Activated CD4-positive, alpha-beta T cell treated with anti-CD3 and anti-CD28 coated beads, Interleukin-2, amount 50 U/mL, for 48 hours (primary cell): ENCODE measurements at places on chromosomes 2 and 18.
A peak's percentile ranks its signal among the peaks of the same experiment; 100 is the strongest.

DNA sequence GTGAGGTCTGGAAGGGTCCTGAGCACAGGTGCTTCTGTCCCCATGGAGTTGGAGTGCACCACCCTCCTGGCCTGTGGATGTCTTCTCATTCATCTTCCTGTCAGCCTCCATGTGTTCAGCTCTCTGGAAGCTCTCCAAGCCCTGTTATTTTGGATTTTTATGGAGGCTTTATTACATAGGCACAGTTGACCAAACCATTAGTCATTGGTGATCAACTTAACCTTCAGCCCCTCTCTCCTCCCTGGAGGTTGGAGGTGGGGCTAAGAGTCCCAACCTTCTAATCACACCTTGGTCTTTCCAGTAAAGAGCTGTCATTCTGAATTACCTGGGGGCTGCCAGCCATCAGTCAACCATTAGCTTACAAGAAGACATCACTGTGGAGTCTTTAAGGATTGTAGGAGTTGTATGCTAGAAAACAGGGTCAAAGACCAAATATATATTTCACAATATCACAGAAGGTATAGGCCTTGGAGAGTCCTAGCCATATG, 7.5 kb upstream of the MCFD2 start:
- no peak for DNase-seq

GRCh38 chr2:60424233-60424632, 129.2 kb downstream of the BCL11A start:
- no peak for DNase-seq

DNA sequence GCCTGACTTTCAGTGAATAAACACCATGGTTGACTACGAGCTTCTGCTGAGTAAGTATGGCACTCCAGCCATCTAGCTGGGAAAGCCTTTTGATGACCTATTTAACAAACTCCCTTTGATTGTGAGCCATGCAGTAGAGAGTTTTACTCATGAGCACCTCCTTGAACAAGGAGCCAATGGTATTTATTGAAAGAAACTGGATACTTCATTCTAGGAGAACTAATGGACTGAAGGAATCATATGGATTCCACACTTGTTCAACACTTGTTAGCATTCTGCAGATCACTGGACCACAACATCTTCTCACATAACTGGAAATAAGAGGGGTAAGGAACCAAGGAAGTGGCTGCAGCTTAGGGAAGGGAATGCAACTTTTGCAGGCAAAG, 320.9 kb upstream of the ETAA1 start:
- no peak for DNase-seq

GRCh38 chr2:20062615-20063545, 11.5 kb upstream of the LAPTM4A start:
- DNase-seq, result peak; percentile 10

- DNase-seq, result no peak
These were observed 23.8 kb downstream of the ASB18 start for GRCh38 chr2:236240228-236240990.

DNA sequence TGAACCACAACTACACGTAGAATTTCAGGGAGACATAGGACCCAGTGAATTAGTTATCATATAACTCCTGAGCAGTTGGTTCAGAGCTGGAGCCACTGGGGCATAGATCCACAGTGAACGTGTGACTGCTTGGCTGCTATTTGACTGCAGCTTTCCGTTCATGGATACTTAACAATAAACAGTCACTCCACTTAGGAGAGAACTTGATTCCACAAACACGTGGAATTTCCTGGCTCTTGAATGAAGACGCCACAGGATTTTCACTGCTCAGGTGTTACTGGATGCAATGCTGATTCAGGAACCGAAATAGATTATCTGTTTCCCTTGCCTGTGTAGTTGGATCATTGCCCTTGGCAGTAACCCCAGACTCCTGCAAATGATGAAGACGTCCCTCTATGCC, 679.1 kb upstream of the ZEB2 start:
- no peak for DNase-seq

DNA sequence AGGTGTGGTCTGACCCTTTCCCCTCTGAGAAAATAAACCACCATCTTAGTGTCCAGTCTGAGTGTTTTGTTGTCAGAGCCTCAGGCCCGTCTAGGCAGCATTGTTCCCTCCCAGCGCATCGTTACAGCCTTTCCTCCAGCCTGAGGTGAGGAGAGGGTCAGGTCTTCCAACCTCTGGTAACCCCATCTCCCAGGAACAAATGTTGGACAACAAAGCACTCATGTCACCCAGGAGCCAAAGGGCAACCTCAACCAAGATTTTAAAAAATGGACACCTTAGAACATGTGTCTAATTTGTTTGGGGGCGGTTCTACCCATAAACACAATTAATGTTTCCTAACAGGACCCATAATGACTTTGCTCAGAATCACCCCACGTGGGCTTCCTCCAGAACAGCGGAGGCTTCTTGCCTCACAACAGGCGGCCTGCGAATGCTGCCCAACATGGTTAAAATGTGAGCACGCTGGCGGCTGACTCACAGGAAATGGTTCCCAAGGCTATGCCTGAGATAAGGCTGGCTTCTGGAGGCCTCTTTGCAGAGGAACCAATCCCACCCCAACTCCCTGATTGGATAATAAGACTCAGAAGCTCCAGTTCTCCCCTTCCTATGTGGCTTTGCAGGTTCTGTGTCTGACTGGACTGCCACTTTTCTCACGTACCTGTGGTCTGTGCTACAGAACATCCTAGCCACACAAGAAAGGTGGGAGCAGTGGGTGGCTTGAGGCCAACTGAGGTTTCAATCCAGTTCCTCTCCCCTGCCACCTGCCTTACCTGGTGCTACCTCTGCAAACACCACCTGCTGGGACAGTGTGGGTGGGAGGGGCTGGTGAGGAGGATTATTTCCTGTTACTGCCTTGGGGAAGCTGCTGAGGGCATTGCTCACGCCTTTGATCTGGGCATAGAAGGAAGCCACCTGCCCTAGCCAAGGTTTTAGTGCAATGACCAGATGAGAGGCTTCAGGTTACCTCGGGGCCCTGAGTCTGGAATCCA, 108.8 kb downstream of the B3GNT2 start:
- DNase-seq, result peak; percentile 73

DNA sequence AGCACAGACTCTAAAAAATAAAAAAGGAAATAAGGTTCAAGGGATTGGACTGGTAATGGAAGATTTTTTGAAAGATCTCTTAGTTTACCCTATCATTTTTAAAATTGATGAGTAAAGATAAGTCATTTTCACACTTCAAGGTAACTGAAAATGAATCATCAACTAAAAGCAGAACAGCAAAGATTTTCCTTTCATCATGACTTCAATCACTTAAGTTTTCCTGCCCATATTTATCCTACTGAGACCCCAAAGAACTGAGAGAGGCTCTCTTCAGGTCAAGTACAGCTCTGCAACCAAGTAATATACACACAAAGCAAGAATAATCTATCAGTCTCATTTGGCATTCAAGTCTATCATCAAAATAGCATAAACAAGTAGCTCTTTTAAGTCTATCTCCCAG, 540.7 kb downstream of the METTL4 start:
- no peak for DNase-seq

DNA sequence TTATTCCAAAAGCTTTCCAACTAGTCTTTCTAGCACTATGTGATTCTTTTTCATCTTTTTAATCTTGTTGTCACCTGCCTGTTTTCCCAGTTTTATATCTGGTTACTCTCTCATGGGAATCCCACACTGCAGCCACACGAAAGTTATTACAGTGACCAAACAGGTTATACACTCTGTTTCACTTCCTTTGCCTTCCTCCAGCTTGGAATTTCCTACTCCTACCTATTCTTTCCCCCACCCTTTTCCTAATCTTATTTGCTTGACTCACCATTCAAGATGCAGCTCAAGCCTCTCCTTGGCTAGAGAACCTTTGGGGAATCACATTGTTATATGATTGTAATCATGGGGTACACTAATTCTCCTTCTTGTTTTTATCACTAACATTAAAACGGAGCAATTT, 13.4 kb upstream of the TLK1 start:
- DNase-seq, result no peak

GRCh38 chr2:201360256-201360655, 3.1 kb upstream of the FLACC1 start:
- no peak for DNase-seq

DNA sequence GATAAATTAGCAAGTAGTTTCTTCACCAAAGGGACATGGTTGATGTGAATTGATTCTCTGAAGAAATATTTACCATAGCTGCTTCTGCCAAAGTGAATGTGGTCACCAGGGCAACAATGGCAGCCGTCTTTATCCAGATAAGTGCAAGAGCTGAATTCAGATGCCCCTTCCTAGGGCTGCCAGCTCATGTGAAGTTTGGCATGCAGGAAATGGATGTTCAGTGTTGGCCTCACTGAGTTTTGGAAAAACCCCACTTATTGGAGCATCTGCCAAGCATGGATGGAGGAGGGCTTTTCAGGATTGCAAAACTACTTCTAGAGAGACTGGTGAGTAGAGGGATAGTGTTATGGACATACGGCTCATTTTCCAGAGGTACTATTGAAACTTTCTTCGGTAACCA, 80.8 kb downstream of the FMNL2 start:
- DNase-seq, result no peak

- DNase-seq, result peak; percentile 68
These were observed 46.4 kb upstream of the BZW1 start for GRCh38 chr2:200765139-200765951.

GRCh38 chr2:120012363-120012762, 514 bp upstream of the EPB41L5 start:
- DNase-seq, result no peak

- DNase-seq, result no peak
These were observed 185.4 kb downstream of the INHBB start for GRCh38 chr2:120531365-120531764.

- DNase-seq, result no peak
These were observed 106.0 kb upstream of the CYP1B1 start for GRCh38 chr2:38181806-38182491.

GRCh38 chr18:26863122-26863879, 2.2 kb downstream of the AQP4 start:
- DNase-seq, result no peak

GRCh38 chr2:101655702-101656422, 41.6 kb upstream of the MAP4K4 start:
- no peak for DNase-seq

- no peak for DNase-seq
These were observed 33.9 kb upstream of the ATIC start for GRCh38 chr2:215277944-215278343.

- DNase-seq, result peak; percentile 29
These were observed 146.4 kb downstream of the FTCDNL1 start for GRCh38 chr2:199704358-199705238.

- no peak for DNase-seq
These were observed 63.2 kb downstream of the NDUFA10 start for GRCh38 chr2:239961662-239962613.

DNA sequence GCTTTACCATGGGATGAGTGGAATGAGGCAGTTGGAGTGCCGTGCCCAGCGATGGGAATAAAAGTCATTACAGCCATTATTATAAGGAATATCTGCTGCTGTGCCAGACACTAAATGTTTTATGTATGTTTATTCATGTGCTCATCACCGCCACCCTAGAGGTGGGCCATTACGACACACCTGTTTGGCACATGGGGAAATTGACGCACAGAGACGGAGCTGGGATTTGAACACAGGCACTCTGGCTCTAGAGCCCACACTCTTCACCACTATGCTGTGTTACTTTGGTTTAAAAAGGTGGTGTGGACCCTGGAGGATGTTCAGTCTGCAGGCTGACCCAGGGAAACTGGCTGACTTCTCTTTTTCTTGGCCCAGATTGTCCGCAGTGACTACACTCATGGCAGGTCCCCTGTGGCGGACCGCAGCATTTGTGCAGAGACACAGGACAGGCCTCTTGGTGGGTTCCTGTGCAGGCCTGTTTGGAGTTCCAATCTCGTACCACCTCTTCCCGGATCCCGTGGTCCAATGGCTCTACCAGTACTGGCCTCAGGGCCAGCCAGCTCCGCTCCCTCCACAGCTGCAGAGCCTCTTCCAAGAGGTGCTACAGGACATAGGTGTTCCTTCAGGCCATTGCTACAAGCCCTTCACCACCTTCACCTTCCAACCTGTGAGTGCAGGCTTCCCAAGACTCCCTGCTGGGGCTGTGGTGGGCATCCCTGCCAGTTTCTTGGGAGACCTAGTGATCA, 1.6 kb downstream of the TMEM177 start:
- no peak for DNase-seq

DNA sequence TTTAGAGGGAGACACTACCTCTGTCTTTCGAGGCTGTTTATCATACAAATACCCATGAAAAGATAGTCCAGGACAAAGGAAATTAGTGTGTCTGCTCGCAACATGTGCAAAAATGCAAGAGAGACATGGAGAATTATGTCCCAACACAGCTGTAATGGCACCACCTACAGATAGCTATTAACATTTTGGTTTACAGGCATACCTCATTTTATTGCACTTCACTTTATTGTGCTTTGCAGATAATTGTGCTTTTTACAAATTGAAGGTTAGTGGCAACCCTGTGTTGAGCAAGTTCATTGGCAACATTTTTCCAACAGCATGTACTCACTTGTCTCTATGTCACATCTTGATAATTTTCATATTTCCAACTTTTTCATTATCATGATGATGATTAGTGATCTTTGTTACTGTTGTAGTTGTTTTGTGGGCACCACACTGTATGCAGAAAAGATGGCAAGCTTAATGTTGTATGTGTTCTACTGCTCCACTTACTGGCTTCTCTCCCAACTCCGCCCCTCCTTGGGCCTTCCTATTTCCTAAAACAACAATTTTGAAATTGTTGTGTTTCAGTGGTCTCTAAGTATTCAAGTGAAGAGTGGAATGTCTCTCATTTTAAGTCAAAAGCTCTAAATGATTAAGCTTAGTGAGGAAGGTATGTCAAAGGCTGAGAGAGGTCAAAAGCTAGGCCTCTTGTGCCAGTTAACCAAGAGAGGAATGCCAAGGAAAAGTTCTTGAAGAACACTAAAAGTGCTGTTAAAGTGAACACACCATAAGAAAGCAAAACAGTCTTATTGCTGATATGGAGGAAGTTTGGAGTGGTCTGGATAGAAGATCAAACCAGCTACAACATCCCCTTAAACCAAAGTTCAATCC, 52.0 kb downstream of the ANKRD12 start:
- DNase-seq, result no peak

- DNase-seq, result no peak
These were observed 148.8 kb downstream of the ACKR3 start for GRCh38 chr2:236718207-236718992.

DNA sequence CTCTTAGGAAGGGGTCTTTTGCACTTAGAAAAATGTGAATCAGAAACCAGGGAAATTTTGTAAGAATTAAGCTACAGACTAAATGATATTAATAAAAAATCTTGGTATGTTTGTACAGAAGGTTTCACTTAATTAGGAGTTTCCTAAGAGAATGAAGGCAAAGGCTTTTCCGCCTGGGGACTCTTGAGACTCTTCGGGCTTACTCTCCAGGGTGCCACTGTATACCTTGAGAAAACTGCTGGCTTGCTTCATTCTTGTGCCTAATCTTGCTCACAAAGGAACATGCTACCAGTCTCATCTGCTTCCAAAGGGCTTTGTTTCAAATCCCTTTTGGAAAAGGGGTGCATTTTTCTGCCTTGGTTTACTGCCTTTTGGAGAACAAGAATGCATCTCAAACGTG, 49.5 kb downstream of the ACTR2 start:
- no peak for DNase-seq

DNA sequence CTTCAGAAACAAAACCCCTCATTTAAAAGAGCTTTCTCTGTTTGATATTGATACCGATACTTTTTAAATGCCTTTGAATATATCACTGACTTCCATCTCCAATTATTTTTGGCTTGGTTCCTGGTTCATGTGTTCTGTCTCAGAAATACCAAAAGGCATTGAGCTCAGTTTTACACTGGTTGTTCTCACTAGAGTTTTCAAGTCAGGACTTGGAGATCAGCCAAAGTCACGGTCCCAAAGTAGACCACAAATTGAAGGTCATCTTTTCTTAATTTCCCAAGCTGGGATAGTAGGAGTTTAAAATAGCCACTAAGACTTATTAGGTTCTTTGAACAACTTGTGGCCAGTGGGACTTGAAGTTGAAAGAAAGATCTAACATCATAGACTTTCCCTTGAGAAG, 24.2 kb downstream of the DHRS9 start:
- no peak for DNase-seq
